Sigmoid colon (tissue), 7 donors: ENCODE measurements at places on chromosomes 11 and 22. TPM values are rescaled to one million over a fixed set of nuclear protein-coding genes. Genes with fewer than 3 reads are reported as not detected.

The APOL6 gene
- 24.3 TPM for polyA plus RNA-seq

The TLCD5 gene
- polyA plus RNA-seq = not detected

The TOB2 gene
- polyA plus RNA-seq = 31.9 TPM

GRCh38 chr22:45235101-45235777, 5.5 kb downstream of the KIAA0930 start:
- no peaks in the 10 kb centered on the region for H3K27me3 ChIP-seq
- no peaks in the 10 kb centered on the region for H3K36me3 ChIP-seq
- peak overlapping the region; percentile 5 for H3K27ac ChIP-seq

DNA sequence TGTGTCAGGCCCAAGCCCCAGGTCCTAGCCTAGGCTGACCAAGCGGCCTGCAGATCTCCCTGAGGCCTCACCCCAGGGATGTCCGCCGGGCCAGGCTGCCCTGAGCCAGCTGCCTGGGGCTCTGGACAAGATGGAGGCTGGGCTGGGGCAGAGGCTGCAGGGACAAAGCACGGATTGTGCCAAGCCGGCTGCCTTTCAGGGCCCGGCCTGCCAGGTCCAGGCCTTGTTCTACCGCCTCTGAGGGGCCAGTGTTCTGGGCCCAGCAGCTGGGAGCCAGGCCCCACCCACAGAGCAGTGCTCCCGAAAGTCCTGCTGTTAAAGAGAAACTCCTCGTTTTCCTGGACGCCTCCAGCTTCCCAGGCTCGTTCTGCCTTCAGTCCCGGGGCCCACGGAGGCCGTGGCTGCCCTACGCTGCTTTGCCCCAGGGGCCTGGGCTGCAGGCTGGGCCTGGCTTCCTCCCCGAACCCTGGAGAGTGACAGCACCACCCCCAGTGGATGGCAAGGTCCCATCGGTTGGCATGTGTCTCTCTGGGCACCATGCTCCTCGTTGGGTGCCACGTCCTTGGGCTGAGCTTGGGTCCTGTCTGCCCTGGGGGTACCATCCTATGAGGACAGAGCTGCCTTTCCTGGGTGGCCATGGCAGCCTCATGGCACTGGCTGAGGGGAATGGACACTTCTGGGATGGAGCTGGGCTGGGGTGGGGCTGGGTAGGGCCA, 7.6 kb downstream of the BRSK2 start:
- peaks cover 4% of the 10 kb centered on the region for H3K4me1 ChIP-seq
- no peak overlapping the region for H3K4me3 ChIP-seq
- no peak overlapping the region for H3K27ac ChIP-seq
- DNase-seq = no peak
- no peaks in the 10 kb centered on the region for H3K36me3 ChIP-seq

The ARL2 gene
- polyA plus RNA-seq = 117 TPM

- H3K4me3 ChIP-seq = peak overlapping the region; percentile 100
- H3K27me3 ChIP-seq = no peaks in the 10 kb centered on the region
- no peaks in the 10 kb centered on the region for H3K36me3 ChIP-seq
- DNase-seq = peak; percentile 78
- H3K4me1 ChIP-seq = peaks cover 61% of the 10 kb centered on the region
- peak overlapping the region; percentile 100 for H3K27ac ChIP-seq
These were observed 1.2 kb upstream of the AHNAK start for GRCh38 chr11:62547691-62548281.

GRCh38 chr11:57049749-57050148, 61.0 kb downstream of the OR5AK2 start:
- no peaks in the 10 kb centered on the region for H3K36me3 ChIP-seq
- no peaks in the 10 kb centered on the region for H3K4me1 ChIP-seq
- no peaks in the 10 kb centered on the region for H3K27me3 ChIP-seq
- H3K4me3 ChIP-seq = no peak overlapping the region

- peak within 1 kb of the TSS; percentile 98 for H3K27ac ChIP-seq
- no peak for DNase-seq
- H3K27me3 ChIP-seq = no peaks in the 10 kb centered on the region
- H3K4me3 ChIP-seq = peak within 1 kb of the TSS; percentile 90
- H3K4me1 ChIP-seq = peaks cover 30% of the 10 kb centered on the region
These were observed at the start of gene DLG2 for GRCh38 chr11:85627332-85627997. Gene DLG2, minus strand, starts transcription at chr11:85627344.

- no peak overlapping the region for H3K4me3 ChIP-seq
- H3K27me3 ChIP-seq = no peaks in the 10 kb centered on the region
- H3K36me3 ChIP-seq = no peaks in the 10 kb centered on the region
- no peaks in the 10 kb centered on the region for H3K4me1 ChIP-seq
- H3K27ac ChIP-seq = no peak overlapping the region
These were observed 7.3 kb downstream of the TBCEL start for GRCh38 chr11:121031167-121031566.

- no peak overlapping the region for H3K27ac ChIP-seq
- H3K4me3 ChIP-seq = no peak overlapping the region
These were observed 3.3 kb downstream of the ARL14EP start for GRCh38 chr11:30326114-30326778.

DNA sequence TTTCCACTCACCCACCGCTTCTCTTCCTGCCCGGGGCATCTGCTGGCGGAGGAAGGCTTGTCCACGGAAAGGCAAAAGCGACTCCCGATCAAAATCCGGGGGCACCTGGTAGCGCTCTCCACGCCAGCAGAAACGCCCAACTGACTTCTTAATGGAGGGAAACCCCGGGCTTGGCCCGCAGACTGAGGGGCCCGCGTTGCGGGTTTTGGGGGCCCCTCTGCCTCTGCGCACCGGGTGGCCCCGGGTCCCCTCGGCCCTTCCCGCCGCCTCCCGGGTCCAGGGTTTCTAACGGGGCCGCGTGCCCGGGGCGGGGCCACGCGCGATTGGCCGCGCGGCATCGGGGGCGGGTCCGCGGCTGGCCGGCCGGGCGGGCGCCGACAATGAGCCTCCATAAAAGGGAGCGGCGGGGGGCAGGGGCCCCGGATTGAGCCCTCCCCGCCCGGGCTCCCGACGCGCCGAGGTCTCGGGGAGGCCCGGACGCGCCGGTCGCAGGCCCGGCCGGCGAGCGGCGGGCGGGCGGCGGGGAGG, at the start of gene SPINDOC:
Gene SPINDOC (plus strand): TSS at position 422 of the 528 bp plus-strand sequence. CDS start 231 bp downstream, outside the sequence.
- peaks cover 3% of the 10 kb centered on the region for H3K36me3 ChIP-seq
- peak within 1 kb of the TSS; percentile 98 for H3K4me3 ChIP-seq
- DNase-seq = peak; percentile 90
- no peaks in the 10 kb centered on the region for H3K27me3 ChIP-seq
- peaks cover 32% of the 10 kb centered on the region for H3K4me1 ChIP-seq
- H3K27ac ChIP-seq = peak within 1 kb of the TSS; percentile 92

The MS4A4A gene
- 25.0 TPM for polyA plus RNA-seq

- H3K36me3 ChIP-seq = no peaks in the 10 kb centered on the region
- no peak for DNase-seq
- H3K4me3 ChIP-seq = no peak overlapping the region
- no peaks in the 10 kb centered on the region for H3K4me1 ChIP-seq
- H3K27me3 ChIP-seq = peaks cover 5% of the 10 kb centered on the region
These were observed 20.2 kb downstream of the LIF start for GRCh38 chr22:30226192-30226832.

- H3K27ac ChIP-seq = no peak overlapping the region
- H3K4me1 ChIP-seq = no peaks in the 10 kb centered on the region
- no peak for DNase-seq
- H3K36me3 ChIP-seq = no peaks in the 10 kb centered on the region
- peaks cover 19% of the 10 kb centered on the region for H3K27me3 ChIP-seq
These were observed 657 bp downstream of the ELMOD1 start for GRCh38 chr11:107591378-107592230.

GRCh38 chr11:134538742-134539141, 126.7 kb upstream of the B3GAT1 start:
- no peak overlapping the region for H3K4me3 ChIP-seq
- no peaks in the 10 kb centered on the region for H3K27me3 ChIP-seq
- H3K36me3 ChIP-seq = no peaks in the 10 kb centered on the region

DNA sequence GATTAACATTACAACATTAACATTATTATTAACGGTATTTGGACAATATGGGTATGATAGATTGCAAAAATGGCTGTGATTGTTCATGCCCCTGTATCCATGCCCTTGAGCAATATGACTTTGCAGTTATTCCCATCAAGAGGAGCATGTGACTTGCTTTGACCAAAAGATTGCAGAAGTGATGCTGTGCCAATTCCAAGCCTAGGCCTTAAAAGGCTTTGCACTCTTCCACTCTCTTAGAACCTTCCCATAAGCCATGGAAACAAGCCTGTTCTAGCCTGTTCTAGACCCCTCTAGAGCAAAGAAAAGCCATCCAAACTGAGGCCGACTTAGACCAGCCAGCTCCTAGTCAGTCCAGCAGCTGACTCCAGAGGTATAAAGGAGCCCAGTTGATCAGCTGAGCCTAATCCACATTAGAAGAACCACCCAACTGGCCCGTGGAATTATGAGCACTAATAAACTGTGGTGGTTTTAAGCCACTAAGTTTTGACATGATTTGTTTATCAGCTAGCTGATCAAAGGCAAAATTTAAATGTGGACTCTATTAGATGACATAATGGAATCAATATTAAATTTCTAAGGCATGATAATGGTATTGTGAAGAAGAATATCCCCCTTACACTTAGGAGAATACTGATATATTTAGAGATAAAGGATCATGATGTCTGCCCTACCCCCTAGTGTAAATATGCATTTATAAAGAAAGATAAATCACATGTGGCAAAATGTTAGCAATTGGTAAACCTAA, 28.6 kb downstream of the RAB30 start:
- peaks cover 35% of the 10 kb centered on the region for H3K4me1 ChIP-seq
- no peaks in the 10 kb centered on the region for H3K27me3 ChIP-seq
- no peak for DNase-seq
- no peak overlapping the region for H3K4me3 ChIP-seq
- H3K27ac ChIP-seq = no peak overlapping the region

GRCh38 chr11:118411530-118411929, 10.1 kb downstream of the ATP5MG start:
- no peak for DNase-seq
- H3K36me3 ChIP-seq = peaks cover 3% of the 10 kb centered on the region
- H3K4me3 ChIP-seq = no peak overlapping the region
- H3K27ac ChIP-seq = no peak overlapping the region

DNA sequence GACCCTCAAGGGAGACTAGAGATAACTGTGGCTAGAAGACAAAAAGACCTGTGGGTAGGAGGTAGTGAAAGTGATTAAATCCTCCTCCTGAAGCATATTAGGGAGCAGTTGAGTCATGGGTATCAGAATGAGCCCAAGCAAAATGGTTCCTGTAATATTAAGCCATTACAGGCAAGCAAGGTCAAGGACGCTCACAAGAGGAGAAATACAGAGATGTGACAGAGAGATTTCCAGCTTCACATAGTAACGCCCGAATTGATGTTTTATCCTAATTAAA, 77.7 kb downstream of the FAM76B start:
- H3K4me1 ChIP-seq = no peaks in the 10 kb centered on the region
- H3K4me3 ChIP-seq = no peak overlapping the region
- H3K27me3 ChIP-seq = no peaks in the 10 kb centered on the region
- DNase-seq = no peak
- H3K36me3 ChIP-seq = no peaks in the 10 kb centered on the region
- no peak overlapping the region for H3K27ac ChIP-seq

The PGR gene
- polyA plus RNA-seq = under 0.01 TPM

- no peaks in the 10 kb centered on the region for H3K27me3 ChIP-seq
- DNase-seq = no peak
- H3K27ac ChIP-seq = no peak overlapping the region
These were observed 133.4 kb upstream of the E2F8 start for GRCh38 chr11:19374151-19374569.

DNA sequence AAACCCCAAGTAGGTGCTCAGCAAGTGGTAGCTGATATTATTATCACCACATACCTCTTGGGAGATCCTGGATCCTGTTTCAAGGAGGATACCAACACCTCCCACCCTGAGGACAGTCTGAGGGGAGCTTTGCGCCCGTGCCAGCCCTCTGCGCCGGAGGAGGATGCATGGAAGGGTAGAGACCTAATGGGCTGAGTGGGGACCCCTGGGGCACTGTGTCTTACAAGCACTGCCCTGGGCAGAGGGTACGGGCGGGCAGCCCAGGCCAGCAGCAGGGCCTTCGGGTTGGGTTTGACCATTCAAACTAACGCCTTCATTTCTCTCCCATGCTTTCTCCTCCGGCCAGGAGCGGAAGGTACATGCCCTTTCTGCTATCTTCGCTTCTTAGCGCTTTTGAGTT, 26.3 kb downstream of the MYBPC3 start:
- no peak overlapping the region for H3K27ac ChIP-seq
- DNase-seq = peak; percentile 53
- H3K27me3 ChIP-seq = no peaks in the 10 kb centered on the region
- peaks cover 30% of the 10 kb centered on the region for H3K36me3 ChIP-seq

DNA sequence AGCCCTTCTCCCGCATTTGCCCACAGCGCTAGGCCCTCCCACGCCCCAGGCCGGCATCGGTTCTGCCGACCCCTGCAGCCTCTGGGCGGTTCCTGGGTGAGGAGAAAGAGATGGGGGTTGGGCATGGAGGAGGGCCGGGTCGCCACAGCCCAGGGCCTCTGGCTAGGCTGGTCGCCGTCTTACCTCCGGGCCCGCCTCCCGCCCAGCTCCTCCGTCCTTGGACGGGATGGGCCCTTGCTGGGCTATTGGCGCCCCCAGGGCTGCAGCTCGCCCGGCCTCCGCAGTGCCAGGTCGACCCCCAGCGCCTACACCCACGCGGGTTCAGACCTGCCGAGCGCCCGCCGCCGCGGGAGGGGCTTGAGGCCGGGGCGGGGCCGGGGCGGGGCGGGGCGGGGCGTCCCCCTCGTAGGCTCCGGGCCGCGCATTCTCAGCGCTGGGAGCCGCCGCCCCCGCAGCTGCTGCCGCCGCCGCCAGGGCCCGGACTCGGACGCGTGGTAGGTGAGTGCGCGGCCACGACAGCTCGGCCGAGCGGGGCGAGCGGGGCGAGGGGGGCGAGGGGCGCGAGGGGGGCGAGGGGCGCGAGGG, at the start of gene CD151:
Gene CD151 (plus strand): TSS at position 424 of the 585 bp plus-strand sequence. CDS start 3,118 bp downstream, outside the sequence.
- H3K36me3 ChIP-seq = no peaks in the 10 kb centered on the region
- DNase-seq = no peak
- peak within 1 kb of the TSS; percentile 82 for H3K27ac ChIP-seq
- H3K4me1 ChIP-seq = peaks cover 60% of the 10 kb centered on the region

The BACE1-AS gene
- polyA plus RNA-seq = 0.69 TPM

- no peak overlapping the region for H3K27ac ChIP-seq
- no peak for DNase-seq
- H3K4me1 ChIP-seq = no peaks in the 10 kb centered on the region
- no peaks in the 10 kb centered on the region for H3K36me3 ChIP-seq
- H3K27me3 ChIP-seq = no peaks in the 10 kb centered on the region
These were observed 427.8 kb upstream of the ISX start for GRCh38 chr22:34638128-34638527.

The KRTAP5-9 gene
- not detected for polyA plus RNA-seq

DNA sequence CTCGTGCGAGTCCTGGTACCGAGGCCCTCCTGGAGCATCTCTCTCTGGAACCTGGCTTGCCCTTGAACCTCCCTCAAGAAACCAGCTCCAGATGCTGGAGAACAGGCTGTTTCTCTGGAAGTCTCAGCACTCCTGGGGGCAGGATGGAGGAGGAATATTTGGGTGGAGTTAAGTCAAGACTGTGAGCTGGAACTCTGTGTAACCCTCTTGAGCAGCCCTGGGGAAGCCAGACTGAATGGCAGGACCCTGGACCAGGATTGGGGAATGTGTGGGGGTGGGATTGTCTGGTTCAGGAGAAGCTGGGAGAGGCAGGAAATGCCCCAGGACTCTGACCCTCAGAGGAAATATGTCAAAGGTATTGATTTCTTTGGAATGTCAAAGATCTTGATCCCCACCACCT, 7.7 kb downstream of the CREB3L1 start:
- no peak overlapping the region for H3K4me3 ChIP-seq
- DNase-seq = no peak
- H3K4me1 ChIP-seq = peaks cover 12% of the 10 kb centered on the region
- peak overlapping the region; percentile 57 for H3K27ac ChIP-seq
- no peaks in the 10 kb centered on the region for H3K36me3 ChIP-seq
